ENCODE measurements at places on chromosomes 4 and X. TPM values are rescaled to one million over a fixed set of nuclear protein-coding genes. Genes with fewer than 3 reads are reported as not detected.

Gene H2BW2
- total RNA-seq, result not detected

Gene PJA1
- total RNA-seq, result 22.2 TPM

Gene HELT
- not detected for total RNA-seq

Gene NAP1L3
- 4.7 TPM for total RNA-seq

Gene MED12
- 24.5 TPM for total RNA-seq

Gene BRS3
- not detected for total RNA-seq

Gene TRIML2
- total RNA-seq, result not detected

Gene FGFBP1
- not detected for total RNA-seq

Gene GAGE12J
- not detected for total RNA-seq

Gene TMEM164
- 18.6 TPM for total RNA-seq

Gene GLUD2
- total RNA-seq, result 7.3 TPM

Gene PNMA6F
- not detected for total RNA-seq

Gene IGSF1
- 0.05 TPM for total RNA-seq

Gene VCX2
- not detected for total RNA-seq

Gene ADAMTS3
- total RNA-seq, result 2.9 TPM

Gene TMSB15B
- total RNA-seq, result 1.2 TPM

Gene KDR
- total RNA-seq, result 6.9 TPM

Gene MTMR8
- total RNA-seq, result 0.56 TPM

Gene SPACA5
- total RNA-seq, result not detected

Gene EGF
- total RNA-seq, result not detected

Gene CSN2
- not detected for total RNA-seq

Gene FGF13
- not detected for total RNA-seq

Gene CXCL10
- total RNA-seq, result not detected

Gene VSIG1
- total RNA-seq, result not detected

Gene TLR7
- total RNA-seq, result not detected

Gene MSL3
- 17.5 TPM for total RNA-seq

Gene PF4V1
- 2.6 TPM for total RNA-seq

Gene TEX11
- total RNA-seq, result not detected

Gene FRAS1
- total RNA-seq, result 2.7 TPM

Gene TREX2
- total RNA-seq, result 1.1 TPM

Gene REELD1
- not detected for total RNA-seq

Gene SMIM43
- 4.5 TPM for total RNA-seq

Gene ABLIM2
- not detected for total RNA-seq

Gene CCDC149
- total RNA-seq, result 8.5 TPM

Gene HNRNPDL
- total RNA-seq, result 68.1 TPM

Gene FAM133A
- not detected for total RNA-seq

Gene RS1
- not detected for total RNA-seq

Gene INTU
- total RNA-seq, result 2.5 TPM

Gene JCHAIN
- total RNA-seq, result 0.10 TPM

Gene TSPAN5
- total RNA-seq, result 43.5 TPM

Gene CABS1
- not detected for total RNA-seq

Gene FGFRL1
- total RNA-seq, result 34.8 TPM

Gene LRCH2
- 2.0 TPM for total RNA-seq

Gene DSPP
- not detected for total RNA-seq

Gene CNKSR2
- not detected for total RNA-seq

Gene SLC25A31
- total RNA-seq, result not detected

Gene CT45A3
- not detected for total RNA-seq

Gene CXCL3
- total RNA-seq, result 3.2 TPM

Gene MAGEC1
- not detected for total RNA-seq

Gene ABCG2
- 0.06 TPM for total RNA-seq

Measured in cardiac ventricle fibroblast (primary cell).